C1 segment of cervical spinal cord (tissue), 14 donors: ENCODE measurements at places on chromosomes 4 and X.

- DNase-seq = no peak
These were observed 105.8 kb downstream of the NFKB1 start for GRCh38 chr4:102606846-102607450.

DNA sequence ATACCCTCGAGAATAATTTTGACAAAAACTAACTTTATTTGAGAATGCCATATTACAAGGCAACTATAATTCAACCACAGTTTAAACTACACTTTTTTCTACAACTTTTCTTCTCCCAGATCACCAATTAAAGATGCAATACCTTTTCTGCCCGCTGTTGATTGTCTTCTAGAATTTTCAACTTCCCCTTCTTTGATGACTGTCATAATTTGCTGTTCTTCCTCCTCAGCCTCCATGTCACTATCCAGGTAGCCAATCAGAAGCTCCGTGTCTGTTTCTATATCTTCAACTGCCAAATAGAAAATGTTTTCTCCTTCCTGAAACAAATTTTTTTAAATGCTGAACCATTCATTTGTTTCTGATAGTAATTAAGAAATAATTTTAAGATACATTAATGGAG is 101.5 kb downstream of the PRDM5 start:
- no peak for DNase-seq

DNA sequence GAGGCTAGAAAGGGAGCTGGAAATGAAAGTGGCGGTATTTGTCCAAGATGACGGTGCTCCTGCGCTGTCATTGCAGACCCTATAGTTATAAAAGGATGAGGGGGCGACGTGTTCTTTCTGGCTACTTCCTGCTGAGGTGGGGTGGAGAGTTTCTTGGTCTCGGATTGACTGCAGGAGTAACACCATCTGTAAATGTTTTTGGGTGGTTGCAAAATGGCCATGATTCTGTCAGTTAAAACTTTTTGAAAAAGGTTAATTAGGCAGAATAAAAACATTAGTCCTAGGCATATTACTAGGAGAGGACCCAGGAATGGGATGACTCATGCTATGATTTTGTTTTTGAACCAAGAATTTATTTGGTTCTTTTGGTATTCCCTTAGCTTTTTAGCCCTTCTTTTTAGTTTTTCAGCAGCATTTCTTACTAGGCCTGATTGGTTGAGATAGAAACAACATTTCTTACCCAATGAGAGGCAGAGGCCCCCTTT is 53.1 kb downstream of the USP11 start:
- DNase-seq = no peak

DNA sequence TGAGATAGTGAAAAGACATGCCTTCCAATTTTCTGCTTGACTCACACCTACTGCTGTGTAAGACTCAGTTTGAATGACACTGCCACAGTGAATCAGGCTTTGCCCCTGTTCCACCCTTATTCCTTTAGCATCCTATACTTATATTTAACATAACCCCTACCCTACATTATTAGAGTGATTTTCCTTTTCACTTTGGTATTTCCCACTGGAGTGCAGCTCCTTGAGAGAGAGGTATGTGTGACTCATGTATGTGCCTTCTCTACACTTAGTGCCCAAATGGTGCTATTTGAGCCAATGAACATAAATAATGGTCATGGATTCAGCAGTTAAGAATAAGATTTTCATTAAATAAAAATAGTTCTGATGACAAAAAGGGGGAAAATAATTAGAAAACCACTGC is 69.5 kb downstream of the RRAGB start:
- no peak for DNase-seq

DNA sequence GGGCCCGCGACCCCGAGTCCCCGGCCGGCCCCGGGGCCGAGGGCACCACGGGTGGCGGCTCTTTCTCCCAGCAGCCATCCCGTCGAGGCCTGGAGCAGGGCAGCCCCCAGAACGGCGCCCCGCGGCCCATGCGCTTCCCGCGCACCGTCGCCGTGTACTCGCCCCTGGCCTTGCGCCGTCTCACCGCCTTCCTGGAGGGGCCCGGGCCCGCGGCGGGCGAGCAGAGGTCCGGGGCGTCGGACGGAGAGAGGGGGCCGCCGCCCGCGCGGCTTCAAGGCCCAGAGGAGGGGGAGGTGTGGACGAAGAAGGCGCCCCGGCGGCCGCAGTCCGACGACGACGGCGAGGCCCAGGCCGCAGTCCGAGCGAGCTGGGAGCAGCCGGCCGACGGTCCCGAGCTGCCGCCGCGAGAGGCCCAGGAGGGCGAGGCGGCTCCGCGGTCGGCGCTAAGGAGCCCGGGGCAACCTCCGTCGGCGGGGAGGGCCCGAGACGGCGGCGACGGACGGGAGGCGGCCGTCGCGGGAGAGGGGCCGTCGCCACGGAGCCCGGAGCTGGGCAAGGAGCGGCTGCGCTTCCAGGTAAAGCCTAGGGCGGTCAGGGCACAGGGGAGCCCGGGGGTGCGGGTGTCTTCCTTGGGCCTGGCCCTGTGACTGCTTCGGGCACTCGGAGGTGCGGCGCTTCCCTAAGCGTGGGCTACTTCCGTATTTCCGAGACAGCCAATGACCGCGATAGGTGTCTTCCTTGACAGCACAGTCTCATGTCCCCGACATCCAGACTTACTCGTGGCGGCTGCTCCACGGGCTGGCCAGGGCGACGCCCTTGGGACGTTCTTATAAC is 845 bp downstream of the ZAR1 start:
- DNase-seq = no peak
